ENCODE measurements at places on chromosomes 2 and 18.

DNA sequence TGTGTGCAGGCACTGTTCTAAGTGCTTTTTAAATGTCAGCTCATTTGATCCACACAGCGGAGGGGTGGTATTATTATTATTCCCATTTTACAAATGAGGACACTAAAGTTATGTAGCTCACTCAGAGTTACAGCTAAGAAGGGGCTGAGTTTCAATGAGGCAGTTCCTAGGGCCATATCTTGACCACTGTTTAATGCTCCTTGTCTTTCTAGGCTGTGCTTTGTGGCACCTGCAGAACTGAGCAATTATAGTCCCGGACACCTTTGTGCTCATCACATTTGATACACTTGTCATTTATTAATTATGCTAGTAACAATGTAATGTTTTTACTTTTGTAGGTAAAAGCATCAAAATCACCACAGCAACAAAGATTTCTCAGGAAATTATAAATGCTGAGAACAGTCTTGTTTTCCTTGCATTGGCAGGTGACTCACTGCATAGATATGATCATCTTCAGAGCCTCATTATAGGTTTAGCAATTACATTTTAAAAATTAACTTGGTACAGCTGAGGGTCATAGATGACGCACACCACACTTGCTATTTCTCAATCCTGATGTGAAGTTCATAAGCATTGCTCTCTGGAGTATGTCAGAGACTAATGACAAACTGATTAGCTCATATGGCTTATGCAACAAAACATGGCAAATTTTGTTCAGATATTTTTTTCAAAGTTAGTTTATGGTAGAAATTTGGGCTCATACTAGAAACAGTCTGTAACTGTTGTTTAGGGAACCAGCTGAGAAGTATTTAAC is 366.8 kb downstream of the TGIF1 start:
- no peak for DNase-seq

- no peak for DNase-seq
These were observed 3.6 kb downstream of the TTR start for GRCh38 chr18:31595121-31595771.

GRCh38 chr2:67945940-67946339 is 116.9 kb downstream of the C1D start:
- no peak for DNase-seq

- no peak for DNase-seq
These were observed 110.2 kb downstream of the CABLES1 start for GRCh38 chr18:23245461-23245860.

GRCh38 chr18:41324934-41325333 is 630.1 kb upstream of the PIK3C3 start:
- DNase-seq, result no peak

DNA sequence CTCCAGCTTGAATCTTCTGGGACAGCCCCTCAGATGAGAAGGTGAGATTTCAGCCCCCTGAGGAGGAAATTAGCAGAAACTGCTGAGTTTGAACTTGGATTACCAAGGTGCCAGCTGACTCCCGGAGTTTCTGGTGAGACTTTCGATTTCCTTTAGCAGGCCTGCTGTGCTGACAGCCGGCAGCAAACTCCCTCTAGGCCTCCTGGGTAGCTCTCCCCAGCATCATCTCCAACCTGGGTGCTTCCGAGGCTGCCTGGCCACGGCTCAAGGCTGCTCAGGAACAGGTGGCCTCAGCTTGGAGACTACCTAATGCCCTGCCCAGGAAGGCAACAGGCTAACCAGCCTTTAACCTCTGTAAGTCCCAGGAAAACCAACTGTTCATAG is 16.5 kb downstream of the SDC1 start:
- DNase-seq, result no peak

DNA sequence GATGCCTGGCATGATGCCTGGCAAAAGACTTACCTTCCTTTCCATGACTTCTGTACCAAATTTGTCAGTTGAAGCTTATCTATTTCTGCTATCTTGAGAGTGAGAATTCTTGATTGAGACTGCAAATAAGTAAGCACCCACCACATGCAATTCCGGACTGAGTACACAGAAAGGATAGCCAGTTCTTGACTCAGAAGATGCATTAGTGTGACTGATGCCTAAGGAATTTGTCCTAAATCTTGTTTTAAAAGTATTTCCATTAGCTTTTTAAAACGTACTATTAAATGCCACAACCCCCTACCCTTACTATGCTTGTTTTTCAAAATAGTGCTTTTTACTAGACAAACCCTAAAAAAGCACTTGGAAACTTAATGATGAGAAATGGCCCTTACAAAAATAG is 545 bp downstream of the MPP4 start:
- no peak for DNase-seq

DNA sequence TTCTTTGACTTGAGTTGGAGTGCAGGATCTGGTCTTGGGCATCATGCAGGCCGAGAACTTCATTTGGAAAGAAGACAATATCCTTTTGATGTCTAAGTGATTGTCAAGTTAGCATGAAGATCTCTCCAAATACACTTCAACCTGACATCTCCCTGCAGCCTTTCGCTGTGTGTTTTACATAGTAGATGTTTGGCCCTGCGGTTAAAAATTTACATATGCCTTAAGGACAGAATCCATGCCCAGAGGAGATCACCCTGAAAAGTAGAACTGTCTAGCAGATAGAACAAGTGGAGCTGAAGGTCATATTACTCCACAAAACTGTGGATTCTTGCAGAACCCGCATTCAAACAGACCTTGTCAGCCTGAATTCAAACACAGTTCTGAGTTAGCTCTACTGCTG is 409.9 kb downstream of the LPIN1 start:
- DNase-seq, result no peak

- no peak for DNase-seq
These were observed 346 bp upstream of the VRK2 start for GRCh38 chr2:58046335-58046584.

- DNase-seq, result no peak
These were observed 271.6 kb upstream of the MGAT5 start for GRCh38 chr2:133982256-133982655.

DNA sequence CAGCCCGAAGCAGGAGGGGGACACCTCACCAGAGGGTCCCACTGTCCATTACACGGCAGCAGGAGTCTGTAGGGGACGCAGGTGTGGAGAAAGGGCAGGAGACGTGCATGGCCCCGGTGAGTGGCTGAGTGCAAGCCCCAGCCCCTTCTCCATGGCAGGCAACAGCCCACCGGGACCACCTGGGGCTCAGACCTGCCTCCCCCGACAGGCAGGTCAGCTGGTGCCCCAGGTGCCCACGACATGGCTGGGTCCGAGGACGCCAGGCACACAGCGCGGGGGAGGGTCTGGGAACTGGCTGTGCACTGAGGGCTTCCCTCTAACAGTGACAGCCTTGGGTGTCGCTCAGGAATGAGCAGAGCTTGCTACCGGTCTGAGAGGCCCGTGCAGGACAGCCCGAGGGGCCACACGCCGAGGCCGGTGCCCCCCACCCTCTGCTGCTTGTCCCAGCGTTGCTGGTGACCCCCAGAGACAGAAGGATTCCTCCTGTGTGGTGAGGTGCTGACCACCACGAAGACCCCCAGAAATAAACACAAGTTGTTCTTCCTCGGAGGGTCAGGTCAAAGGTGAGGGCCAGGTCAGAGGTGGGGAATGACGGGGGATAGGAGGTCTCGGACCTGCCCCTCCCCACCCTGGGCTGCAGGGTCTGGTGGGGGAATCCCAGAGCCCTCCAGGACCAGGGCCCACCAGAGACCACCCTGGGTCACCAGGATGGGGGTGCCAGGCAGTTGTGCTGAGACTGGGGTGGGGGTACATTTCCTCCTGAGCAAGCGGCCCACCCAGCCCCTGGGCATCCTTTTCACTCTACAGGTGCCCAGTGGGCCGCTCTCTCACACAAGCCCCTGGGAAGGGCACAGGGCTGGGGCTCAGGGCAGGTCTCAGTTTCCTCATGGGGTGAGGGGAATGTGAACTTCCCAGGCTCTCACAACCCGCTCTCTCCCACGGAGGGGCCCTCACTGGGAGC is 50.6 kb downstream of the SLC66A2 start:
- no peak for DNase-seq

- DNase-seq, result no peak
These were observed 57.7 kb downstream of the BIN1 start for GRCh38 chr2:127048969-127049897.

DNA sequence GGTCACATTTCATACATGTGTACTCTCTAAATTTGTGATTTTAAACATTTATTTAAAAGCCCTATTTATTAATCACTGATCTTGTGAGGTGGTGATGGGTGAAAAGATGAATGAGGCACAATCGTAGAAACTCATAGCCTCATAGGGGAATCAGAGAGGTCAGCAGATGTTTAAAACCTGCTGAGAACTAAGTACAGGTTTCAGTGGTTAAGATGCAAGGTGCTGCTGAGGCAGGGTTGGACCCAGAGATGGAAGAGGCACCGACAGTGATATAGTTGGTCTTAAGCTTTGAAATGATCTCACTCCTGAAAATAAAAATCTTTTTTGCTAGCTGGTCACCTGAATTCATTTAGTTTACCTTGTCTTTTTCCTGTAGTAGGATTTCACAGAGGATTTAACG is 49.6 kb downstream of the LINC00305 start:
- DNase-seq, result no peak

DNA sequence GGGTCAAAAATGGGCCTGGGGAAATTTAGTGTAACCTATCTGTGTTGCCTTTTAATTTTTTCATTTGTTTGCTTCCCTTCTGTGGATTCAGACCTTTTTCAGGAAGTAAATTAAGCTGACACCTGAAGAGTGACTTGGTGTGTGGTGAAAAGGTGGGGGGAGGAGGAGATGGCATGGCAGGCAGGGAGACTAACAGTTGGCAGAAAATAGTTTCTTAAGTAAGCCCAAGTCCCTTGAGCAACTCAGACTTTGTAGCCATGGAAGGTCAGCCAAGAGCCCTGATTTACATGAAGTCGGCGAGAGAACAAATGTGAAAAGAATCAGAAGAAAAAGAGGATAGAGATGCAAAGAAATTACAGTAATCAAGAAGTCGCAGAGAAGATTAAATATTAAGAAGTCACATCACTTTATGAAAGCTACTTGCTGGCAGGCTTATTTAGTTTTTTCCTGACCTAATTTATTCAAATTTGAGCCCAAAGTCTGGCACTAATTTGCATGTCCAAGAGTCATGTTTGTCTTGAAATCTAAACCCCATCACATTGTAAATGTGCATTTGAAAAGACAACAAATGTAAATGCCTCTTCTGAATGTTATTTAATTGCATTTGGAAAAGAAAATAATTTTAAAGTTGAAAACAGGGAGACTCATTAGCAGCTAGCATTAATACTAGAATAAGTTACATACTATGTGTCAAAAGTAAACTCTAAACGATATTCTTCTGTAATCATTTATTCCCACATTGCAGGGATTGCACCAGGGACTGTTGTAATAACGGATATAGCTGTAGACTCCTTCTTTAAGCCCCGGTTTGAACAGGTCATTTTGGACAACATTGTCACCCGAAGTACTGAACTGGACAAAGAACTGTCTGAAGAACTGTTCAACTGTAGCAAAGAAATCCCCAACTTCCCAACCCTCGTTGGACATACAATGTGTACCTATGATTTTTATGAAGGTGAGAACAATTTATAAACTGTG is 19.3 kb downstream of the UPP2 start:
- DNase-seq, result no peak

GRCh38 chr2:240329778-240330177 is 105.7 kb upstream of the GPC1 start:
- DNase-seq, result no peak

DNA sequence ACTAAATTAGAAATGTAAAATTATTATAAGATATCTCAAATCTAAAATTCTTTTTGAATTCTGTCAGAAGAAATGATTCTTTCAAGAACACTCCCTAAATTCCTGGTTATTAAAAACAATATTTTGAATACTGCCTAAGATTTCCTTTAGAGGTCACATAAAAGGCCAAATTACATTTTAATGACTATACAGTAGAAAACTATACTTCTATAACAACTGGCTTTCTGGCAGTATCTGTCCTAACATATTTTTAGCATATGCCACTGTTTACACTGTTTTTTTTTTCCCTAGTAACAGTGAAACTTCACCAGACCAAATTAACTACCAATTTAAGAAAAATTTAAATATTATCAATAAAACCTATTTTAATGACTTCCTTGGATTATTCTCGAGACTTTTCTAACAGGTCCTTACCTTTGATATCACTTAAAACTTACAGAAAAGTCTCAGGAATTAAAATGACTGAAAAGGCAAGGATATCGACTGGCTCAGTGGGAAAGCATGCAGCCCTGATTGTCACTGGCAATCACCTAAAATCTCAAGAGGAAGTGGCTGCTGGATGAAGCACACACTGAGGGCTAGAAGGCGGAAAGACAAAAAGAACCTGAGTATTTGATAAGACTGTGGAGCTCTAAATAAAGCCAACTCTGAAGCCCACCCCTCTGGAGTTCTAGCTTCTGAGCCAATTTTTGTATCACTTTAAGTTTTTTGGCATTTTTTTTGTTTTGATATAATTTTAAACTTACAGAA is 59.6 kb downstream of the SPIRE1 start:
- DNase-seq, result no peak

GRCh38 chr2:174338671-174339560 is 4.2 kb downstream of the SP9 start:
- DNase-seq, result no peak

GRCh38 chr2:200451511-200451910 is 58.4 kb downstream of the KCTD18 start:
- no peak for DNase-seq

DNA sequence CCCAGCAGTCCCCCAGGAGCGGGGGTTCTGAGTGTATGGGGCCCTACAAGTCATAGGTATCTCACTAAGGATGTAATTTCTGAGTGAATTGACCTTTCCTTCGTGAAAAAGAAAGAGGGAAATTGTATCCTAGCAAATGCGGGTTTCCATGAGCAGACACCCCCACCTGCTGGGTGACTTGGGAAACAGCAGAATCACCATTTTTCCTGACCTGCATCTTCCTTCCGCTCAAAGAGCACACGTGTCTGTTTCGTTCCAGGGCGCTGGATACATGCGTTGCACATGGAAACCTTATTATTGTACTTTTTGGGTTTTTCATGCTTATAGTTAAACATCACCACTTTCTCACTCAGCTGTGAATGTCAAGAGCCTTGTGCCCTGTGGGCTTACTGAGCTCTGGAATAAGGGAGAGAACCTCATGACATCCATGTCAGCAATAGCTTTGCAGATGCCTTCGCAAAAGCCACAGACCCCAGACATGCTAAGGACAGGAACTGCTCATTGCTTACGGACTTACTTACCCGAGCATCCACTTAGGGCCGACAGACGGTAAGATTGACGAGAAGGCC is 132.8 kb downstream of the TPO start:
- DNase-seq, result peak; percentile 37

- peak; percentile 32 for DNase-seq
These were observed 185.3 kb upstream of the ATP5MC3 start for GRCh38 chr2:175366815-175367214.

- no peak for DNase-seq
These were observed 145.7 kb downstream of the PTGR3 start for GRCh38 chr18:75063196-75063595.

- DNase-seq, result no peak
These were observed 837 bp upstream of the ACSL3 start for GRCh38 chr2:222859786-222860612.

GRCh38 chr18:74333091-74333490 is 17.5 kb downstream of the C18orf63 start:
- no peak for DNase-seq

DNA sequence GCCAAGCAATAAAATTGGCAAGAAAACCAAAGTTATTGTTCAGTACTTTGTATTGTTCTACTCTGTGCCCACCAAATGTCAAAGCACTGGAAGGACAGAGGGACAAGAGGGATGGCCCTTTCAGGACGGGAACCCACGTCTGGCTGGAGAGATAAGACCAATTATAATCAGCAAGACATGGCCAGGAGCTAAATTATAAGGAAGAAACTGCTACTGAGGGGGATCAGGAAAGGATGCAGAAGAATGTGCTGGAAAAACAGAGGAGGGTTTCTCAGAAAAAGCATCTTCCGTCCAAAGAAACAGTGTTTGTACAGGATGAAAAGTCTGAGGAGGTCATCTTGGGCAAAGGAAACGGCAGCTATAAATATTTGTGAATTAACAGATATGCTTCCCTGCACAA is 46.4 kb upstream of the NARS1 start:
- no peak for DNase-seq

Data from CD4-positive, alpha-beta T cell treated with Interleukin-17A for 1 hour (primary cell).